ENCODE measurements at places on chromosomes 2 and 18.

GRCh38 chr18:44733069-44733753 lies 52.5 kb downstream of the SETBP1 start:
- DNase-seq: peak; percentile 71

- DNase-seq: peak; percentile 96
These were observed 409.2 kb upstream of the HS6ST1 start for GRCh38 chr2:128727914-128728313.

GRCh38 chr2:10266133-10266620 lies 36.5 kb upstream of the HPCAL1 start:
- DNase-seq: peak; percentile 49

DNA sequence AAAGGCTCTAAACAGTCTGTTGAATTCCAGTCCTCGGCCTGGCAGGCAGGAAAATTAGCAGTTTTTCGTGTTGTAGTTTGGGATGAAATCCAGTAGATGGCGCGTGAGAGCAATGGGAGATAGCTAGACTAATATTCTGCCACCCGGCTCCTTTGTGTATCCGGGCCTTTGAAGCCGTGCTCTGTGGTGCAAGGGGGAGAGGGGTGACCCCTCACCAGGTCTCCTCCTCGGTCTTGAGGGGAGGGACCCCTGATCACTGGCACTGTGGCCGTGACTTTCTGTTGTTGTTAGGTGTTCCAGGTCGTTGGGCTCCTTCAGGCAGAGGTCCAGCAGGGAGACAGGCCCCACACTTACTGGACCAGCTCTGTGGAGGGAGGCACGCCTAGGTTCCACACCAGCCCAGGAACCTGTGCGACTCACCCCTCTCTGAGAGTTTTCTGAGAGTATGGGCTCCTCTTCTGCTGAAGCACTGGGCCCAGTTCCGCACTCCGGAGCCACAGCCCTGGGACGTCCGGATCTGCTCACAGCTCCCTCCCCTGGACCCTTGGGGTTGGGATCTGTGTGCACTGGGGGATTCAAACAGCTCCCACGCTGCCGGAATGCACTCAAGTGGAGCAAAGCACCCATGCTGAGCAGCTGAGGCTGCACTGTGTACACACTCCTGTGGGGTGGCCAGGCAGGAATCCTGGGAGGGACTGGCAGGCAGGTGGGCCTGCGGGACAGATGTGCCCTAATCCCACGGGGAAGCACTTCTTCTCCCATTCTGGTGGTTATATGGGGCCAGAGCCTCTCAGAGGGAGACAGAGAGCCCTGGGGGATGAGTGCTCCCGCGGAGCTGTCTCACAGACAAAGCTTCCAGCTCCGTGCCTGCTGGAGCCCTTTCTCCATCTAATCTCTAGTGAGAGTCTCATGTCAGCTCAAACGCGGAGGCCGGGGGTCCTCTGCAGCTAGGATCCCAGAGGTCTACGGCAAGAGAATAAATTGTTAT lies 8.8 kb downstream of the GKN2 start:
- peak; percentile 51 for DNase-seq

GRCh38 chr2:29662861-29663260 lies 258.5 kb downstream of the ALK start:
- DNase-seq: peak; percentile 36

DNA sequence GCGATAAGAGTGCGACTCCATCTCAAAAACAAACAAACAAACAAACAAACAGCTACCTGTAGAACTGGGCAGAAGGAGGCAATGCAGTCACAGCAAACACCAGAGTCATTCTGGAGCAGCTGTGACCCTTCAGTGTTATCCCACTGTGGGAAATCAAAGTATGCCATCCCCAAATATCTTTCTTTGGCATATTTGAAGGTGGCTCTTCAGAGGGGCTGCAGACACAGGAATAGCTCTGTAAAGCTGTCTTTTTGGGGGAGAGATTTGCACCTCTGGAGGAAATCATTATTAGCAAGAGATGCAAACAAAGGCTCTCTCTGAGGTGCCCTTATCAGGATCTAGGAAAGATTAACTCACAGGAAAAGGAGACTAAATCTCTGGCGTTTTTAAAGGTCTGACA lies 98.5 kb upstream of the XPO1 start:
- DNase-seq: no peak

GRCh38 chr2:215391531-215391930 lies 44.3 kb downstream of the FN1 start:
- no peak for DNase-seq

DNA sequence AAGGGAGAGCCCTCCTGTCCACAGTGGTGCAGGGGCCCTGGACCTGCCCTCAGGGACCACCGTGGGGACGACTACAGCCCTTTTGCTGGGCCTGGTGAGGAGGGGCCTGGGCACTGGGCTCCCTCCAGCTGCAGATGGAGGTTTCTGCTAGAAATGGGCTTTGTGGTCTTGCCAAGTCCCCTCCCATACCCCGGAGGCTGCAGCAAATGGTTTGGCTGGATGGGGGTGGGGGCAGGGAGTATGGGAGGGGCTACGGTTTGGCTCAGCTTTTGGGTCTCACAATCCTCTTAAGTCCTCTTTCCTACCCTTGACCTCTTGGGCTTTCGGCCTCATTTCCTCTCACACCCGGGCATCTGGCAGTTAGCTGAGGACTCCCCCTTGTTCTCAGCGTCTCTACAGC lies 21.7 kb downstream of the TET3 start:
- DNase-seq: no peak

DNA sequence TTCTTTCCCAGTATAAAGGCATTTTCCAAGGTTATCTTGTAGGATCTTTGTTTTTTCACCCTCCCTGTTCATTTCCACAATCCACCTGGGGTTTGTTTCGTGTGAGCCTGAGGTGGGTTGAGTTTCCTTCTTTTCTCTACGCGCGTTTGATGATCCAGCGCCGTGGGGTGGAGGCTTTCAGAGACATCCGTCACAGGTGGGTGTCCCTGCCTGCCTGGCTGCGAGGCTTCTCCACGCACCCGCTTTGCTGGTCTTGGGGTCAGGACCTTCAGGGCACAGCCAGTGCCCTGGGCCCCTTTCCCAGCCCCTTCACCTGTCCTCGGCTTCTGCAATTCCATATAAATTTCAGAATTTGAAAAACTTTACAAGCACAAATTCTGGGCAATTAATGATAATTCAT lies 109.0 kb upstream of the ALKAL2 start:
- no peak for DNase-seq

GRCh38 chr2:163859951-163860350 lies 124.1 kb upstream of the FIGN start:
- no peak for DNase-seq

GRCh38 chr2:8003462-8004075 lies 678.3 kb upstream of the ID2 start:
- peak; percentile 25 for DNase-seq

GRCh38 chr18:55384551-55385275 lies 203.3 kb downstream of the TCF4 start:
- DNase-seq: peak; percentile 59

DNA sequence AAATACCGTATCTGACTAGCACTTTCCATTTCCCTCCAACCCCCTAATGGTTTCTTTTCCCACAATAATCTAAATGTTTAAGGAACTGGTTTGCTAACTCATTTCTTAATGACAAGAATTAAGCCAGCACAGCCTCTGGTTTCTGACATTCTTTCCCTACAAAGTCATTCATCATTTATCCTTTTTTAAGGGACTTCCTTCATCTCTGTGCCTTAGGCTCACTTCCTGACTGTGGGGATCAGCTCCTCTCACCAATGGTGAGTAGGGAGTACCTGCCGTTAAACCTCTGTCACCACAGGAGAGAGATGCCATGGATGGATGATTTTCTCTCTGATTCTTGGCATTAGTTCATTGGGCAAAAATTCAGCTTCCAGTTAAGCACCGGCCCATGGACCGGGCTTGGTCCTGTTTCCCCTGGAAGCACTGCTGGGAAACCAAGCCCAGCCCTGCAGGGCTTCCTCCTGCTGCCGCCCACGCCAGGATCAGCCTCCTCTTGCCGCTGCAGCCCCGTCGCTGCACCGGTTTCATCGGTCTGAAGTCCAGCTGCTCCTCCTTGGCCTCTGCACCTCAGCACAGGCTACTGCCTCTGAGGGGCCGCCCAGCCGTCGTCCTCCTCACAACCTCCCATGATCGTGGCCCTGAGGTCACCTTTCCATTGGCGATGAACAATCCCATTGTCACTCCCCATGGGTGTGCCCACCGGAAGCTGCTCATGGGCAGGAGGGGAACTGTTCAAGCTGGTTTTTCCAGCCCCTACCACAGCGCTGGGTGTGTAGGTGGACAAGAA lies 64.0 kb upstream of the ZNF516 start:
- DNase-seq: no peak

GRCh38 chr2:168611896-168612650 lies 156.0 kb downstream of the CERS6 start:
- peak; percentile 16 for DNase-seq

GRCh38 chr2:151774506-151774905 lies 40.2 kb upstream of the NEB start:
- DNase-seq: peak; percentile 85

DNA sequence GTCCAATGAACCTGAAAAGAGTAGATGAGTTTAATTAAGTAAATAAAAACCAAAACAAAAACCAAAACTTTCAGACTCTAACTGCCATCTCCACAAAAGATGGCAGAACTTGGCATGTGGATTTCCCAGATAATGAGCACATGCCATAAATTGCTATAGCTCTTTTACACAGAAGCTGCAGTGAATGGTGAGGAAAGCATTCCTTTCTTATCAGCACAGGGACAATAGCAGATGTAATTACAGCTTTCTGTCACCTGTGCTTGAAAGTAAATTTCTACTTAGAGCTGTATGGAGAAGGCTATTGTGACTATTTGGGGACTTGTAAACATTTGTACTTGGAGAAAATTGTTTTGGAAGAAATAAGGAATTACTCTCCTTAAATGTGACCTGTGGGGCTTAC lies 378.4 kb downstream of the RPRM start:
- no peak for DNase-seq

GRCh38 chr2:10466801-10467200 lies 18.7 kb upstream of the ODC1 start:
- DNase-seq: no peak

GRCh38 chr2:215680605-215681598 lies 245.0 kb upstream of the FN1 start:
- DNase-seq: peak; percentile 97

- DNase-seq: no peak
These were observed 87.5 kb upstream of the NEDD4L start for GRCh38 chr18:57956491-57956890.

DNA sequence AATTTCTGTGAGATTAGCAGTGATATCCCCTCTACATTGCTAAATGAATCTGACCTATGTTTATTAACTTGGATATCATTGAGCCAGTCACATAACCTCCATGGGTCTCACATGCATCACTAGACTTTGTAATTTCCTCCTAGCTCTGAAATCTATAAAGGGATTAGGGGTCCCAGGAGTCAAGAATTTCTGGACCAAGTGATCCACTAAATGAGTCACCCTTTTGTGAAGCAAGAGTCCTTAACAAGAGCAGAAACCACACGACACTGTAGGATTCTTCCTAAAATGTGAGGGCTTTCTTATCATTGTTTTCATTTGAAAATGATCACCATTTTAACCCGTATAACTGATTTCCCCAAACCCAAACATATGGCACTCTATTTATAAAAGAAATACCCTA lies 90.3 kb downstream of the DHRS9 start:
- peak; percentile 17 for DNase-seq

DNA sequence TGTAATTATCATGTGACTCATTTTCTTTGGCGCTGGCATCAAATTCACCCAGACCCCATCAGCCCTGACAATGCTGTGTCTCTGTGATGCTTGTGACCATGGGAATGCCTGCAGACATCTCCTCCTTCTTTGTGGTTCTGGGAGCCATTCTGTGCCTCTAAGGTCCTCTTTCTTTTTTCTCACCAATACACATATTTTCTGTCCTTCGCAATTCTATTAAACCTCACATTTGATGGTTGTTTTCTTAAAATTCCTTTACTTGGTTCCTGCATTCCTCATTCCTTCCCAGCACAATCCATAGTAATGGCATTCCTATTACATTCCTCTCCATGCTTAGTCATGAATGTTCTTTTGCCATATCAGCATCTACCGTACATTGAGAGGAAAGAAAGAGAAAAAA lies 375.3 kb downstream of the PIK3C3 start:
- no peak for DNase-seq

- peak; percentile 6 for DNase-seq
These were observed 538.0 kb downstream of the SLC4A3 start for GRCh38 chr2:220165401-220165800.

DNA sequence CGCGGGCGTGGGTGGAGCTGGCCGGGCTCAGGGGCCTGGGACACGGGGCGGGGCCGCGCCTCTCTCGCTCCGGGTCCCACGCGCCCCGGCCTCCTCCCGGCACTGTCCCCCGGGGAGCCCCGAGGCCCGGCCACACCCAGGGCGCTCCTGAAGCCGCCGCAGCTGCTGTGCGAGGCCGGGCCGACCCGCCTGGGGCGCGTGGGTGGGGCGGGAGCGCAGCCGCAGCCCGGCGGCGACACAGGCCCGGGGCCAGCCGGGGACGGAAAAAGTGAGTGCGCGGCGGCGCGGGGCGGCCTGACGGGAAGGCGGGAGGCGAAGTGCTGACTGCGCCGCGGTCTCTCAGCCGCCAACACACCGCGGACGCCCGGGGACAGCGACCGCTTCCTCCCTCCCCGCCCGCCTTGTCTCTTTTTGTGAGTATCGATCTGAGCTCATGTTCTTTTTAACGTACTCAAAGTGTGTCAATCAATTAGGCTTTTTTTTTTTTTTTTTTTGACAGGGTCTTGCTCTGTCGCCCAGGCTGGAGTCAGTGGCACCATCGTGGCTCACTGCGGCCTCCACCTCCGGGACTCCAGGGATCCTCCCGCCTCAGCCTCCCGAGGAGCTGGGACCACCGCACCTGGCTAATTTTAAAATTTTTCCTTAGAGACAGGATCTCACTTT lies 14.5 kb downstream of the PDCD1 start:
- no peak for DNase-seq

- peak; percentile 78 for DNase-seq
These were observed 116.2 kb upstream of the ST6GAL2 start for GRCh38 chr2:107001964-107002696.

- no peak for DNase-seq
These were observed 231.5 kb downstream of the NYAP2 start for GRCh38 chr2:225630824-225631533.

DNA sequence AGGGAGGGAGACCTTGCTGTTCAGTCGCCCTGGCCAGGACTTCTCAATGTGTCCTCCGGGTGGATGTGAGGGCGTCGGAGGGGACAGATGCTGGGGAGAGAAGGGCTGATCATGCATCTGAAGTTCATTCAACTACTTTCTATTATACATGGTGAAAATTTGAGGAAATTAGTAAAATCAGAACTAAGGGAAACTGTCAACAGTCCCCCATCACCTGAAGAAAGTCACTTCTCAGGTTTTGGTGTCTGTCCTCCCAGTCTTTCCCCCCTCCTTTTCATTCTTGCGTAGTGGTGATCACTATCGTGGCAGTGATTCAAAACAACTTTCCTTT lies 17.4 kb upstream of the ACKR3 start:
- DNase-seq: no peak
